Stimulated activated CD4-positive, alpha-beta T cell treated with anti-CD3 and anti-CD28 coated beads, Interleukin-12 subunit alpha, Interleukin-12 subunit beta, amount 100 ng/mL, for 24 hours (primary cell): ENCODE measurements at places on chromosomes 3 and 15.

- DNase-seq, result no peak
Measured at GRCh38 chr3:21859124-21860081, 108.4 kb upstream of the ZNF385D start.

- DNase-seq, result no peak
Measured at GRCh38 chr3:120077731-120078130, 16.5 kb downstream of the GSK3B start.

- no peak for DNase-seq
Measured at GRCh38 chr15:71231758-71232157, 116.5 kb downstream of the THSD4 start.

DNA sequence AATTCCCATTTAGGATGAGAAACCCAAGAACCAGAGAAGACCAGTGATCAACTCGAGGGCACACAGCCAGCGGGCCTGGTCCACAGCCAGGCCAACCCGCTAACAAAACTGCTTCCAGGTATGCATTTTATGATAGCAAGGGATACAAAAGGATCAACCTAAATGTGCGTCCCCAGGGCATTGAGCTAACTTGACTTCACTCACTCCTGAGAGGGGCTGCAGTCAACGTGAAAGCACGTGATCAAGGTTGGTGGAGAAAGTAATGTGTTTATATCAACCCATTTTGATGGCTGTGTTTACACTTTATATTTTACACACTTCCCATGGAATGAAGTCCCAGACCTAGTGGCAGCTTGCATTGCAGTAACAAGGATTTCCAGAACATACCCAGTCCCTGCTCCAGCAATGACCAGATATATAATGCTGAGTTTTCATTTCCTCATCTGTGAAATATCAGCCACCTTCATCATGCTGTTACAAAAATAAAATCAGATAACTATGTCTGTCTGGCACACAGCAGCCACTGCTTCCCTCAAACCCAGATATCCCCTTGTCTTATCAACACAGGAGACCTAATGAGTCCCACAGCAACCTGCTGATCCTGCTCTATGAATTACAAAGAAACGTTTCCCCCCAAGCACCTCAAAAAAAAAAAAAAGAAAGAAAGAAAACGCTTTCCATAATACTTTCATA, 2.0 kb downstream of the KLHL6 start:
- no peak for DNase-seq

- DNase-seq, result no peak
Measured at GRCh38 chr3:111577798-111578685, 17.1 kb downstream of the ZBED2 start.

DNA sequence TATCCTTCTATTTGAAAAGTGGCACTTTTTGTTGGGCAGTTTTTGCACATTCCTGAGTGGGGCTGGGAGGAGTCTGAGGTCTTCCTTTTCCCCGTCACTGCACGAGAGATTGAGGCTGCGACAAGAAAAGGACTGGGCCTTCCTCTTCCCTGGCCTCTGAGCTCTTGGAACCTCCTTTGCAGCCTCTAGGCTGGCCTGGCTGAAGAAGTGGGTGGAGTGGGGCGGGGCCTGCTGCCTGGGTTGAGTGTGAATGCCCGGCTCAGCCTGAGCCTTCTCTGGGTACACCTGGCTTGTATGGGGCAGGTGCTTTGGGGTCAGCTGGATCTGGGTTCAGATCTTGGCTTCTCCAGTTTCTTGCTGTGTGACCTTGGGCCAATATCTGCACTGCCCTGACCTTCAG, 43.1 kb downstream of the PLXNA1 start:
- DNase-seq, result no peak

- DNase-seq, result no peak
Measured at GRCh38 chr3:104933972-104934371, 432.7 kb upstream of the ALCAM start.

- DNase-seq, result no peak
Measured at GRCh38 chr3:100254168-100254777, 6.5 kb upstream of the TBC1D23 start.

DNA sequence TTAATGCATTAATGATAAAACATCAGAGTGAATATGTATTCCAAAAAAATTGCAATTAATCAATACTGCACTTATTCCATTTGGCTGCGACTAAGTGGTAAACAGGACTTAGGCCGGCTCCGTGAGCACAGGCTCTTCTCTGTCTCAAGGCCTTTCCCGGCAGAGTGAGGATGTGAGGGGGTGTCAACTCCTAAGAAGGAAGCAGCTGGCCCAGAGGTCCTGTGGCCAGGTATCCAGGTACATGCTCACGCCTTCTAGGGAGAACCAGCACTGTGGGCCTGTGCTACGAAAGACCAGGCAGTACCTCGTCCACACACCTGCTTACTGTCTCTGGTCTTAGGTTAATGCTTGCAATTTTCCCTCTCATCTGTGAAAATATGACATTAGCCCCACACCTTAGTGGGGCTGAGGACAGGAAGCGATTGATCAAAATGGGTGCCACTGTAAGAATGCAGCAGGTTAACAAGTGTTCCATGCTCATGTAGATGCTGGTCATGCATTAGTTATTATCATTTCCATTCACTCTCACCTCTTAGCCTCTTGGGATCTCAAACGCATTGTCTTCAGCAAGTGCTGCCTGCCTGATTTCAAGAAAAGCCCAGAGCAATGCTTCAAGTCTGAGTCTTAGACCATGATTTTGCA, 175.3 kb downstream of the ABHD5 start:
- no peak for DNase-seq

- no peak for DNase-seq
Measured at GRCh38 chr15:35618260-35619188, 72.6 kb upstream of the DPH6 start.

GRCh38 chr3:184766555-184767261, 45.3 kb upstream of the VPS8 start:
- no peak for DNase-seq

- no peak for DNase-seq
Measured at GRCh38 chr3:63931290-63931689, 19.1 kb upstream of the SCAANT1 start.

DNA sequence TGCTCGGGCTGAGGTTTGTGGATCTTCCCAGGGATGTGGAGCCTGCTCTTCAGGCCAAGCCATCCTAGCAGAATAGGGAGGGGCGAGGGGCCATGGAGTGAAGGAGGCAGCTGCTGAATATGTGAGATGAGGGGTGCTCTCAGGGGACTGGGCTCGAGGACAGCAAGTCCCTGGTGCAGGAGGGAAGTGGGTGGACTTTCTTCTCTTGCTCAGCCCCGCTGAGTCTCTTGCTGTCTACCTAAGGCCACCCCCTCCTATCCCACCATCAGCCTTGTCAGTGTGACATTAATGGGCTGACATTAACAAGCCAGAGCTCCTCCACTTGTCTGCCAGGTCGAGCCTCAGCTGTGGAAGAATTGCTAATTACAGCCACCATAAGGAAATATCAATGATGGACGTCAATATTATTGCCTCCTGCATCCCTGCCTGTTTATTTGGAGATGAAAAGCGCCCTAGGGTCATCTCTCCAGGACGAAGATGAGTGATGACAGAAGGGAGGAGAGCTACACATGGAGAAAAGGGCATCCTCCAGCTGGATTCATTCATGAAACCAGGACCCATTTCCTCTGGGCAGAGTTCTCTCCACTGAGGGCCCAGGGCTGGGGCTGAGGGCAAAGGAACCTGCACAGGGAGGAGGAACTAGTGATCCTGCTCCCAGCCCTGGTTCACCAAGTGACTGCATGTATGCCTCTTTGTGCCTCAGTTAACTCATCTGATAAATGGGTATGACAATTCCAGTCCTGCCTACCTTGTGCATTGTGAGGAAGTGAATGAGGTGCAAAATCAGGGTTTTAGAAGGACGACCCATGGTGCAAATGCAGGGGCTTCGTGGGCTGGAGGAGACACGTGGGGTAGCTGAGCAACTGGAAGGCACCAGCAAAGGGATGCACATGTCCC, 34.9 kb upstream of the LINGO1 start:
- no peak for DNase-seq

- DNase-seq, result no peak
Measured at GRCh38 chr3:174547801-174548435, 311.2 kb upstream of the NAALADL2 start.

DNA sequence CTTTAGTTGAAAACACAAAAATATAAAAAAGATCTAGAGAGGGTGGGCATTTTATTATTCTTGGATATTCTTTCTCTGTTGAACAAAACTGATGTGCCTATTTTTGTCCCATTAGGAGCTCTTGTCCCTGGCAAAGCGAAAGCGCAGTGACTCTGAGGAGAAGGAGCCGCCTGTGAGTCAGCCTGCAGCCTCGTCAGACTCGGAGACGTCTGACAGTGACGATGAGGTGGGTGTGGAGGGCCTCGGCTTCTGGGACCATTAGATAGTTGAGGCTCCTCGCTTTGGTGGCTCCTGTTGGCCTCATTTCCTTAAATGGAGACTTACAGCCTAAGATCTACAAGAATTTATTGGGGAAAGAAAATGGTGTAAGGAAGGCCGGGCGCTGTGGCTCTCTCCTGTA, 21.3 kb downstream of the RTF1 start:
- DNase-seq, result no peak

- no peak for DNase-seq
Measured at GRCh38 chr3:4522947-4523346, 29.8 kb downstream of the ITPR1 start.

DNA sequence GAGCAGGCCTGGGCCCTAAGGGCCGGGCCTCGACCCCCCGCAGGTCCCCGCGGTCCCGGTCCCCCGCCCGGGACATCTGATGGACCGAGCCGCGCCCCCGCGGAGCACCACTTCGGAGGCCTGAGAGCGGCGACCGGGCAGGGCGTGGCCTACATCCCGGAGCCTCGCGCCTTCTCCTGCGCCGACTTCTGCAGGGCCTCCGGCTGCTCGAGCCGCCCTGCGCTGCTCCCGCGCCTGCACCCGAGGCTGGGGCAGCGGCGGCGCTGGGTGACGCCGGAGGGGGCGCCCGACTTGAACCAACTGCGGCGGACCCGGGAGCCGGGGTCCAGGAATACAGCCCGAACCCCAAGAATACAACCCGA, 14.9 kb upstream of the GP9 start:
- no peak for DNase-seq

- DNase-seq, result no peak
Measured at GRCh38 chr3:4855676-4856075, 123.6 kb upstream of the BHLHE40 start.
